HT1080 (cell line): ENCODE measurements at places on chromosomes 3 and 15. TPM values are rescaled to one million over a fixed set of nuclear protein-coding genes. Genes with fewer than 3 reads are reported as not detected.

DNA sequence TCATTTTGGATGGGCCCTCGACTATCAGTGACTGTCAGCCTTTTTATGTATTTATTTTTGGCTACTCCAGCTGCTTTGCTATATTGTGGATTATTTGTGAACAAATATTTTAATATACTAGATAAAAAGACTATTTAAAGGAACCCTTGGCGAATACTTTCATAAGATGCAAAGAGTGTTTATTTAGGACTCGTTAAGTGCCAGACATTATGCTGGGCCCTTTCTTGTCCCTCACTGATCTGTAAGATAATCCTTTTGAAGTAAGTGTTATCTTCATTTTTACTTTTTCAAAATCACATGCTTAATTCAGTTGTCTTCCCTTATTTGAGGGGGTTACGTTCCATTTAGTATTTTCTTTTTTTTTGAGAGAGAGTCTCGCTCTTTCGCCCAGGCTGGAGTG, 376.8 kb upstream of the C2CD4B start:
- DNase-seq = no peak

DNA sequence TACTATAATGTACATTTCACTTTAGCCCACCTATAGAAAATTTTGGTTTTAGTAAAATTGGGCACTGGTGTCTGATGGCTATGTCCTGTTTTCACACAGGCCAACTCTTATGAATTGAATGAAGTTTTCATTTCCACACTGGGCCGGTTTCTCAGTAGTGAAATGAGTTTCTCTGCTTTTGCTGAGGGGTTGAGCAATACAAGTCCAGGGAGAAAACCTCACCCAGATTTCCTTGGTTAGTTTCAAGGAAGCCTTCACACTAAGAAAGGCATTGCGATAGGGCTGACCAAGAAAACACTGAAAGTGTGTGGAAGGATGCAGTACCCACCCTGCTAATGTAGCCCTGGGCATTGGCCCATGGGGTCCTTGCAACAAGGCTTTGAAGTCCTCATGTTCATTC, 331.5 kb upstream of the CFAP20DC start:
- DNase-seq = no peak

GRCh38 chr3:46931631-46932331, 44.8 kb downstream of the CCDC12 start:
- DNase-seq = peak; percentile 50

GRCh38 chr3:129409541-129409940, 18.9 kb downstream of the EFCAB12 start:
- no peak for DNase-seq

GRCh38 chr15:26736502-26737248, 36.2 kb downstream of the GABRB3 start:
- DNase-seq = no peak

PTH1R gene
- 2.6 and 3.1 TPM in 2 replicates for total RNA-seq

GRCh38 chr15:74430510-74430951, 3.2 kb downstream of the SEMA7A start:
- no peak for DNase-seq

GOLGA8N gene
- 0.33 and 0.80 TPM in 2 replicates for total RNA-seq

DNA sequence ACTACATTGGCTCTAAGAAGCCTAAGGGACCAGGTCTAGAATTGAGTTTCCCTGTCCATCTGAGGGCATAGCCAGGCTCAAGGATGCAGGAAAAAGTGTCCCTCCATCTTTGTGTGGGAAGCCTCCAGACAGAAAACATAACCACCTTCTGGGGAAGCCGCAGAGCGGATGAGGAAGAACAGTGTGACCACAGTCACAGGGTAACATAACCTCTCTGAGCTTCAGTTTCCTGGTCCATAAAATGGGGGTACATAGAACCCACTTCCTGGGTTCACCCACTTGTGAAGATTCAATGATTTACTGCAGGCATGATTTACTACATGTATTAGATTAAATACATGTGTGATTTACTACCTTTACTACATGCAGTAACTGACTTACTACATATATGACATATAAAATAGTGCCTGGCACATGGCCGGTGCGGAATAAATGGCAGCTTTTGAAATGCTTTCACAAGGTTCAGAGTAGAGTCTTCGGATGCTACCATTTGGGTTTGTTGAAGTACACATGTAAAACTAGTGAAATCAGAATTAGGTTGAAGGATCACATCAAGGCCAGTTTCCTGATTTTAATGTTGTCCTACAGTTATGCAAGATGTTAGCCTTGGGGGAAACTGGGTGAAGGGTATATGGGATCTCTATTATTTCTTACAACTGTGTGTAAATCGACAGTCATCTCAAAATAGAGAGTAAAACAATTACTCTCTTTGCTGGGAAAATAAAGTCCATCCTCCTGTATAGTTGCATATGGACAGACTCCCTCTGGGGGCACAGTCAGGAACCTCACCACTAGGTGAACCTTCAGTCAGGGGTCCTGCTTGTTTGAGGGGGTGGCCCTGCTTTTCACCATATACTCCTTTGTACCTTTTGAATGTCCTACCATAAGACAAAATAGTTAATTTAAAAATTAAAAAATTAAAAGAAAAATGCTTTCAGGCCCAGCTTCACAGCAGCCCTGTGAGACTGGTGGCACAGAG, 86.0 kb downstream of the SEMA5B start:
- DNase-seq = no peak

CLSTN2 gene
- 0.23 TPM in 2 replicates for total RNA-seq

- DNase-seq = no peak
These were observed 72.7 kb upstream of the PPIB start for GRCh38 chr15:64235552-64235951.

- no peak for DNase-seq
These were observed 240.8 kb upstream of the KCNMB2 start for GRCh38 chr3:178295292-178295912.

GRCh38 chr3:51970606-51971300, 3.1 kb downstream of the ABHD14B start:
- DNase-seq = no peak

DNA sequence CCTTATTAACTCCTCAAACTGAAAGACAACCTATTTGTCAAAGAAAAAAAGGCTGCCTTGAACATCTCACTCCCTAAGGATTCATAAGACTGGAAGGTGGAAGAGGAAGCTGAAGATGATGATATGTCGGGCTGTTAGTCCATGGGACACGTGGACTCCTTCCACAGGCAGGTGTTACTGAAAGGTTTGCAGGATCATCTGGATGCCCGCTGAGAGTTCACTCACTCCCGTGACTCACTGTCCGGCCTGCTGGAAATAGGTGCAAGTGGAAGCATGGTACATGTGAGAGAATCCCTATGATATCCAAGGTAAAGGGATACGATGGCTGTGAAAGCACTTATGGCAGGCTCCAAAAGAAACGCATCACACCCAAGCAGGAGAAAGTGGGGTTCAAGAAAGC, 33.3 kb upstream of the FBN1 start:
- no peak for DNase-seq

- DNase-seq = no peak
These were observed 15.4 kb upstream of the VPS8 start for GRCh38 chr3:184796551-184796950.
